NT2/D1 (cell line): ENCODE measurements at places on chromosomes 11 and 22.

DNA sequence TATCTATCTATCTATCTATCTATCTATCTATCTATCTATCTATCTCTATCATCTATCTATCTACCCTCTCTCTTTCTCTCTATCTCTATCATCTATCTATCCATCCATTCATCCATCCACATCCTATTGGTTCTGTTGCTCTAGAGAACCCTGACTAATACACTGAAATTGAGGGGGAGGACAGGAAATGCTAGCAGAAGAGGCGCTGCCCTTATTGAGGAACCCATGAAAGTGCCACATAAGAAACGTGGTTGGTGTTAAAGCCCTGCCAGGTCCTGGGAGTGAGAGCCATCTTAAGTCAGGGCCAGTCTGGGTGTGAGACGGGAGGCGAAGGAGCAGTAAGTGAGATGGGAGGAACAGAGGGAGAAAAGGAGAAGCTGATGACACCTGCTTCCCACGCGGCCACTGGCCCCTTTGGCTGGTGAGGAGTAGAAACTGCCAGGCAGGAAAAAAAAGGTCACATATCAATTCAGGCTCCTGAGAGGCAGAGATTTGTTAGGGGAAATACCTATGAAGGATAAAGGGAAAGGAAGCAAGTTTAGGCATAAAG is 87.9 kb upstream of the PLET1 start:
- DNase-seq = no peak

- DNase-seq = peak; percentile 27
Observed at GRCh38 chr11:79794484-79795393, 353.9 kb upstream of the TENM4 start.

- DNase-seq = no peak
Observed at GRCh38 chr22:27542602-27543001, 259.0 kb downstream of the MN1 start.

DNA sequence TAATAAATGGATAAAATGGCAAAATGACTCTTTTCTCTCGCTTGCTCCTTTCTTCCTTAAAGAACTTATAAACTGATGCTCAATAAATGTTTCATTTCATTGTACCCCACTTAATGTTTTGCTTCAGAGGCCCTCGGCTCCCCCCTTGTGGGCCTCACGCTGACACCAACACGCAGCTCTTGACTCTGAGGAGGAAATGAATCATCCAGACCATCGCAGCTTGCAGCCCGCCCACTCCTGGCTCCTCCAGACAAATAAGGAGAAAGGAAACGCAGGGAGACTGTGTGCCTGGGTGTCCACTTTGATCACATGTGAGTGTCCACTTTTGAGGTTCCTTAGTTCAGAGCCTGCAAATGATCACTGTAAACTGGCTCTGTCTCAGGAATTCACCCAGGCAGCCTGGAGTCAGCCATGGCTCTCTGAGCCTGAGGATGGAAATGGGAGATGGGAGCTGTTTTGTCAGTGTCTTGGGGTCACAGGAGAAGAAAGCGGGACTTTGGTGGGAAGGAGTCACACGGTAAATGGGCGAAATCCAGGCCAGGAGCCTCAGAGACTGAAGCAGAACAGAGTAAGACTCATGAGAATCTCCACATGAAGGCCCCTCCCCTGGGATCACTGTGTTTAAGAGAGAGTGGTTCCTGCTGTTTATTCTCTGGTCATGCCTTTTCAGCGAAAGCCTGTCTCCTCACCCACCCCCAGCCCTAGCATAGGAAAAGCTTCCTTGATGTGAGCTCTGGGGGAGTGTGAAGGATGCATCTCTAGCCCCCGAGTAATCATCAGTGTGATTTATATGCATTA is 96.5 kb downstream of the CWC15 start:
- no peak for DNase-seq

- DNase-seq = peak; percentile 8
Observed at GRCh38 chr11:19864141-19865140, 151.8 kb downstream of the NAV2 start.
